Transverse colon (tissue), 4 donors: ENCODE measurements at places on chromosomes 7 and 10.
A peak's percentile ranks its signal among the peaks of the same experiment; 100 is the strongest.

DNA sequence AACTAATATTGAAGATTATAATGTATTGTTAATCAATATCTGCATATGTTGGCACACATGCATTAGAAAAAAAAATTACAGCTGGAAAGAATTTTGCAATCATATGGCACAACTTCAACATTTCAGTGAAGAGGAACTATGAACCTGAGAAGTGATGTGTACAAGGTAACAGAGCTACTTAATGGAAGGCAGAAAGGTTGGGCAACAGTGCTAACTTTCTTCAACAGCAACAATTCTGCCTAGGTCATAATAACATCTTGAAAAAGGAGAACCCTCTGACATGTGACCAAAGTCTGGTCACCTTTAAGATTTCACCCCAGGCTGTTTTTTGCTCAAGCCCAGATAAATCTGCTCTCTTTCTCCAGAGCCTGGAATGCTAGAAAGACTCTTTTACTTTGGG is 47.9 kb upstream of the SKAP2 start:
- no peak for DNase-seq

- no peak for DNase-seq
Measured at GRCh38 chr7:101161692-101162471, 3.5 kb downstream of the VGF start.

DNA sequence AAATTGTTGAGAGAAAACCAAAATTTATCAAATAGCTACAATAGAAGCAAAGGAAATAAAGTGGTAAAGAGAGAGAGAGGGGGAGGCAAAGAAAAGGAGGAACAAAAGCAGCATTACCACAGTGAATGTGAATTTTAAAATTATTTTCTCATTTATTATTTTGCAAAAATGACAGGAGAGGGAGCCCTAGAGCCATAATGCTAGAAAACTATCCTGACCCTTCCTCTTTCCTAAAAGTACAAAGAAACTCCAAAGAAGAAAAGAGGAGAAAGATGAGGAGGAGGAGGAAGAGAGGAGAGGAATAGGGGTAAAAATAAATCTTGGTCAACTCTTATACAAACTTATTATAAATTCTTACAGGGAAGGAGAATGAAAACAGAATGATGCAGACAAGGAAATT is 921.5 kb downstream of the NRG3 start:
- DNase-seq: no peak

DNA sequence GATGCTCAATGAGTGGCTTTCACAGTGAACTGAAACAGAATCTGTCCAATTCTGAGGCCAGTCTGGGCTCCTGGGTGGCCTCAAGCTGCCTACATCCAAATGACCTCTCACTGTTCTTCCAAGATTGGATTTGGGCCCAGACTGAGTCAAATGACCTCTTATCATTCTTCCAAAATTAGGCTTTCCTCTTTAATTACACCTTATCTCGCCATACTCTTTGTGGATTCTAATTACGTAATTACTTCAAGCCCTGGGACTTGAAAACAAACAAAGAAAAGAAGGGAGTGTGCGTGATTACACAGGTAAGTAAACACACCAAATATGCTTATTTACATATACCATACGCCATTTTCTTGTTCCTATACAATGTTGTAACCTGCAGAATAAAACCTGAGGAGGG is 18.8 kb downstream of the SORBS1 start:
- no peak for DNase-seq

- peak; percentile 44 for DNase-seq
Measured at GRCh38 chr10:77643795-77644468, 6.3 kb upstream of the KCNMA1 start.

- DNase-seq: no peak
Measured at GRCh38 chr7:101511965-101512364, 117.1 kb downstream of the MYL10 start.

DNA sequence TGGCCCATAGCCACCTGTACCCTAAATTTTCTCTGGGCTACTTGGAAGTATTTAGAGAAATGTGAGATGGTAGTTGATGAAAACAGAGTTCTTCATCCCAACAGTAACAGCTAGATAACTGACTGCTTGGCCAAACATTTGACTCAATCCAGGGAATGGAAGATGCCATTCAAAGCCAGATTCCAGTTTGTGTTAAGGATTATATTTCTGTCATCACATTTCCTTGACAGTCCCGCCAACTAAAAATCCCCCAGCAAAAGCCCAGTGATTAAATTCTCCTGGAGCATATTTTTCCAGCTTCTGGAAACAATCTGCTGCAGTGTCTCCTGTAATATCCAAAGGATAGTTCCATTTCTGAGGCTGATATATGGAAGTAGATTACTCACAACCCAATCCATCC is 45.4 kb upstream of the PTN start:
- no peak for DNase-seq
